EH (cell line): ENCODE measurements at places on chromosomes 5 and 9.

DNA sequence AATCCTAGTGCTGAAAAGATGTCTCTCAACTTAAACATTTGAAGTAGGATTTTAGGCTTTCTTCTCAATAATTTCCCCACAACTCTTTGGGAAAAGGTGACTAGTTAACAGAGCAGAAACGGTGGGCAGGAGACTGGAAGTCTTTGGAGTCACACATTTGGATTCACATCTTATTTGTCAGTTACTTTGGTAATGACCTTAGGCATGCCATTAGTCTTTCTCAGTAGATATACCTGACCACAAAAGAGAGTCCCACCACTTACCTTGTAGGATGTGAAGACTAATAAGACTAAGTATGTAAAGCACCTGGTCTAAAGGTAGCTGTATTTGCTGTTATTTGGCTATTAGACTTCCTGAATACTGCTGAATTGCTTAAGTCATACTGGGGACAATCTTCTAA is 35.4 kb downstream of the DAP start:
- DNase-seq: no peak

DNA sequence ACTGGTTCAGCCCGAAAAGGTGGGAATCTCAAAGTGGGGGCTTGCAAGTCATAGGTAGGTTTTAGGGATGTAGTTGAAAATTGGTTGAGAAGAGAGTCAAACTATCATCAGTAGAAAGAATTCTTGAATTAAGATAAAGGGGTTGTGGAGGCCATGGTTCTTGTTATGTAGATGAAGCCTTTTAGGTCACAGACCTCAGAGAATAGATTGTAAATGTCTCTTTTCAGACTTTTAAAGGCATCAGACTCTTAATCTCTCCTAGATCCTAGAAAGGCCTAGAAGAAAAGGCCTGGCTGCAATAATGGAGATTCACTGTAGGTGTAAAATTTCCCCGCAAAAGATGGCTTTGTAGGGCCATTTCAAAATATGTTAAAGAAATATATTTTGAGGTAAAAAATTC is 96.4 kb downstream of the PSAT1 start:
- DNase-seq: no peak

DNA sequence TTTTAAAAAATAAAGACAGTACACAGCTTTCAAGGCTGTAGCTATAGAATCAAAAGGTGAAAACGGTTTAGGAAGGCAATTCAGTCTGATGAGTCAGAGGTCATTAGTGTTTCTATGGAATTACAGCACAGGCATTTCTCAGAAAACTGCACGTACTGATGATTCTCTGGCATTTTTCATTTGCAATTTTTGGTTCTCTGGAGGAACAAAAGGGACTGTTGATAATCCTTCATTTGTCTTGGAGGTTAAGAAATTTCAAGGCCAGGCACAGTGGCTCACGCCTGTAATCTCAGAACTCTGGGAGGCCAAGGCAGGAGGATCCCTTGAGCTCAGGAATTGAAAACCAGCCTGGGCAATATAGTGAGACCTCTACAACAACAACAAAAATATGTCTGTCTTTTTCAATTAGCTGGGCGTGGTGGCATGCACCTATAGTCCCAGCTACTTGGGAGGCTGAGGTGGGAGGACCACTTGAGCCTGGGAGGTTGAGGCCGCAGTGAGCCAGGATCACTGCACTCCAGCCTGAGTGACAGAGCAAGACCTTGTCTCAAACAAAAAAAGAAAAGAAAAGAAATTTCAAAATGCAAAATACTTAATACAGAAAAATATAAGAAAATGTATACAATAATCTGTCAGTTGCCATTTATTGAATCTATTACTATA is 27.3 kb downstream of the NR6A1 start:
- DNase-seq: peak; percentile 53

DNA sequence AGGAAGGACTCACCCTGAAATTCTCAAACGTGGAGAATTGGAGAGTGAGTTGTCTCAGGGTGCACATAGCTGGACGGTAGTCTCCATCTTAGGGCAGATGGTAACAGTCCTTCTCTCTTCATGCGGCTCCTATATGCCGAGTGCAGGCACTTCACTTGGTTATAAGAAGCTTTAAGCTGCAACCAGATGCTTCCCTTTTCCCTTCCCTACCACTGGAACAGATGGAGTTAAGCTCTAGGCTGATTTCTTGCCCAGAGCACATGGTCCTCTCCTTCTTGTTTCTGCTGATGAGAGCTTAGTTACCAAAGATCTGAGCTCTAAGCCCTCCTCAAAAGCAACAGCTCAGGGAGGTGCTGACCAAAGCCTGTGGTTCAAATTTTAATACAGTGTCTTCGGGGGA is 355.7 kb downstream of the ARHGEF28 start:
- no peak for DNase-seq

DNA sequence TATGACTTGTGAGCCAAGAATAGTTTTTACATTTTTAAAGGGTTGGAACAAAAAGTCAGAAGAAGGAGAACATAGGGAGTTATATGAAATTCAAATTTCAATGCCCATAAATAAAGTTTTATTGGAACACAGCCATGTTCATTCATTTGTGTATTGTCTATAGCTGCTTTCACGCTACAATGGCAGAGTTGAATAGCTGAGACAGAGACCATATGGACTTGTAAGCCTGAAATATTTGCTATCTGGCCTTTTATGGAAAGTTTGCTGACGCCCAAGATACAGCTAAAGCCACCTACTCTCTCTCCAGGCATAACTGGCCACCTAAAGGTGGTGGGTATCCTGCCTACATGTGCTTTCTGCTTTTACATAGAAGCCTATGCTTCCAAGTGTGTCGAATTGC is 10.9 kb downstream of the DAB2IP start:
- DNase-seq: no peak

DNA sequence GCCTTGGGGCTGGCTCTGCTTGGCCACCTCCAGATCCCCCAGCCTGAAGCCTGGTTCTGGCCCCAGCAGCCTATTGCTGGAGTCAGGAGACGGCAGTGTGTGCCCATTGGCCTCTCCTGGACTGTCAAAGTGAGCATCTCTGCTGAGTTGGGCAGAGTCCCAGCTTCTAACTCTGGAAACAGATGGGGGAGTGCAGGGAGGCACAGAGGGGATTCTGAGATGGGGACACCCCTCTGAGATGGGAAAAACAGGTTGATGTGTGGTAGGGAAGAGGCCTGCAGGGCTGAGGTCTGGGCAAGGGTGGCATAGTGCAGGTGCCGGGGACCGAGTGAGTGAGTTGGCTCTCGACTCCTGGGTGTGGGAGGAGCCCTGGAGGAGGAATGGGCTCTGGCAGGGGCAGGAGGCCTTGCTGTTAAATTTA is 27.5 kb downstream of the PHF2 start:
- no peak for DNase-seq

DNA sequence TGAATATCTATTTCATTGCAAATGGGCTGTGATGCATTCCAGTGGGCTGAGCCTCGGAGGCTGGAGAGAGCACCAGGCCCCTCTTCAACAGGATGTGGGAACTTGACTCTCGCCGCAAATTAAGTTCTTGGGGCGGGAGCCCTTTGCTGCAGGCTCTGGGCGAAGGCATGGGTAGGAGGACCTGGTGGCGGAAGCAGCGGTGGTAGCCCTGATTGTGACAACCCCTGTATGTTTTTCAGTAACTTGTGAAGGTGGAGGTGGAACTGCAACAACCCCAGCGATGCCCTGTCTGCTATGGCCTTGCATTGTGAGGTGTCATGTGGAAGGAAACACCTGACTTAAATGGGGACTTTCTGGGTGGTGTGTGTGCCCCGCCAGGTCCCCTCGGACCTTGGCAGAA is 9.4 kb downstream of the FYB1 start:
- DNase-seq: no peak

- DNase-seq: peak; percentile 62
Measured at GRCh38 chr5:168109441-168109840, 182.0 kb upstream of the WWC1 start.

DNA sequence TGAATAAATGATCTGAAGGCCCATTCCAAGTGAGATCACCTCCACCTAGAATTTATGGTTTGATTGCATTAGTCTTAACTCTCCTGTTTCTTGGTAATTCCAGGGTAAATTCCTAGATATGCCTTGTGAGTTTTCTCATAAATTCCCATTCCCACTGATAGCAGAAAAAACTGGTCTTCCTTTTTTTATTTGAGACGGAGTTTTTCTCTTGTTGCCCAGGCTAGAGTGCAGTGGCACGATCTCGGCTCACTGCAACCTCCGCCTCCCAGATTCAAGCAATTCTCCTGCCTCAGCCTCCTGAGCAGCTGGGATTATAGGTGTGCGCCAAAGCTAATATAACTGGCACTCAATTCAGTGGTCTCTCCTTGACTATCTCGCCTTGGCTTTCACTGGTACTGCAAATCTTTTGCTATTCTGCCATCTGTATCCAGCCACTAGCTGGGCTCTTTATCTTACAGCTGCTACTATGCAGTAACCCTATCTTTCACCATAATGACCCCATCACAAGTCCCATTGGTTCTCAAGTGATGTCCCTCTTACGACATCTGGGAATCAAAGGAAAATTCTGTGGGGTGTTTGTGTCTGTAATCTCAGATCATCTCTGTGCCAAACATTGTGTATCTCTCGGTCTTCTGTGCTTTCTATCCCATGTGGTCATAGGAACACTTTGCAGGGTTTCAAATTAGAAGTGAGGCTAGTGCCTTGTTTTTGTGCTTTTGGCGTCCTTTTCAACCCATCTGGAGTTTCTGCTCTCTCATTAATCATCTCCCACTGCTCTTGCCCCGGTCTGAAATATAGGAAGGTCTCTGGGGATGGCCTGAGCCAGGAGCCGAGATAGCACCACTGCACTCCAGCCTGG is 14.4 kb downstream of the HNRNPK start:
- peak; percentile 31 for DNase-seq
